ENCODE measurements at places on chromosomes 16 and 17.

- no peak for DNase-seq
Observed at GRCh38 chr17:69227541-69227940, 1.1 kb downstream of the ABCA10 start.

- DNase-seq: no peak
Observed at GRCh38 chr16:49460786-49461470, 87.3 kb downstream of the C16orf78 start.

GRCh38 chr17:38728290-38728831, 1.8 kb upstream of the CISD3 start:
- DNase-seq: no peak

DNA sequence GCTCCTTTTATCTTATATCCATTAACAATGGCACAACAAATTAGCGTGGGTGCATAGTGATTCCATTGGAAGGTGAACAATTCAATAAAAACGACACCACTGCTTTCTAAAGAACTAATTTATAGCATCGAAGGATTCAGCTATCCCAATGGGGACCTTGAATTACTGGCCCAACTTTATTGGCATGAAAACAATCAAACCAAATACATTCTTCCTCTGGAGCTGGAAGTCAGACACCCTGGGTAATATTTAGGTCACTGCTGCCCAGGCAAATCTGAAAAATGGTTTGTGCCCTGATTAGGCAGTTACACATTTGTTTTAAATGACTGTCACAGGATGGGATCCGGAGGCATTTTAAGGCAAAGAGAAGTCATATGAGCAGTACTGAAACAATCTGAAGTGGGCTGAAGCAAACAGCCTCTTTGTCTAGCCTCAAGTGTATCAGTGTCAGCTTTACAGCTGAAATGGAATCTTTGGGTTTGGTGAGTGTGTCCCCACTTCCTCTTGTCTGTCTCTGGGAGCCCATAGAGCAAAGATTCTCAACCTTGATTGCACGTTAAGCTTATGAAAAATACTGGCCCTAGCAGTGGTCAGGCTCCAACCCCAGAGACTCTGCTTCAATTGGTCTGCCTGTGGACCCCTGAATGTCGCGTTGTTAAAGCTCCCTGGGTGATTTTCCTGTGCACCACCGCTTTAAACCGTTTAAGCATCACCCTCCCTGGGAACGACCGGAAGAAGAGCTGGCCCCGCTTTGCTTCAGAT, 30.3 kb downstream of the CDK5R1 start:
- no peak for DNase-seq

GRCh38 chr16:2025878-2026460, 733 bp upstream of the NHERF2 start:
- DNase-seq: no peak

GRCh38 chr17:65193305-65193704, 56.1 kb downstream of the RGS9 start:
- no peak for DNase-seq

DNA sequence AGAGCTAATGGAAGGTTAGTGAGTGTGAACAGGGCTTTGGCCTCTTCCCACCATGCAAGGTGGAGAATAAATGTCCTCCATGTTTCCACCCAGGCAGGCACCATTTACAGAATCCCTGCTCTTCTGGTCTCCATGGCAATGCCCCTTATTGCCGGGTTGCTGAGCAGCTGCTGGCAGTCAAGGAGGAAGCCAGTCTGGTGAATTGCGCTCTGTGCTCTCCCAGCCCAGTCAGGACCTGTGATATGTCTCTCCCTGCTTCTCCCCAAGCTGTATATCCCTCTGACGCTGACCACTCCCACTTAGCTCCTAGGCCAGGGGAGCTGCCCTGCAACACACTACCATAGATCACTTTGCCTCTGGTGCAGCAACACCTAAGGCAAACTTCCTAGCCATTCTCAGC, 402.1 kb upstream of the ERCC4 start:
- no peak for DNase-seq
